ENCODE measurements at places on chromosomes 7 and 10.

DNA sequence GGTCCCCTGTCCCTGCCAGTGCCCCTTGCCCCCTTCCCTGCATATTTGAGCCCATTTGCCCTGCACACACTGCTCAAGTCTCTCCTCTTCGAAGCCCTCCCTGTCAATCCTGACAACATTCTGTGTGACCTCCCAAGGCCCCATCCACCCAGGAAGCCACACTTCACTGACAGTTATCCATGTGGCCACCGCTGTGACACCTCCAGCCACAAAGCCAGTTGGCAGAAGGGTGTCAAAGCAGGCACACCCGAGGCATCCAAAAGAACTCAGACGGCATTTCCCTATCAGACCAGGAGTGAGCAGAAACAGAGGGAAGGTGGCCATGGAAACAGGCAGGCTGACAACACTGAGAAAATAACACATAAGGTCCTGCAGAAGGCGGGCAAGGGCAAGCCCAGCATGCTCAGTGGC is 4.6 kb downstream of the POLM start:
- DNase-seq = no peak

- no peak for DNase-seq
Measured at GRCh38 chr10:76115131-76115470, 683.7 kb downstream of the LRMDA start.

DNA sequence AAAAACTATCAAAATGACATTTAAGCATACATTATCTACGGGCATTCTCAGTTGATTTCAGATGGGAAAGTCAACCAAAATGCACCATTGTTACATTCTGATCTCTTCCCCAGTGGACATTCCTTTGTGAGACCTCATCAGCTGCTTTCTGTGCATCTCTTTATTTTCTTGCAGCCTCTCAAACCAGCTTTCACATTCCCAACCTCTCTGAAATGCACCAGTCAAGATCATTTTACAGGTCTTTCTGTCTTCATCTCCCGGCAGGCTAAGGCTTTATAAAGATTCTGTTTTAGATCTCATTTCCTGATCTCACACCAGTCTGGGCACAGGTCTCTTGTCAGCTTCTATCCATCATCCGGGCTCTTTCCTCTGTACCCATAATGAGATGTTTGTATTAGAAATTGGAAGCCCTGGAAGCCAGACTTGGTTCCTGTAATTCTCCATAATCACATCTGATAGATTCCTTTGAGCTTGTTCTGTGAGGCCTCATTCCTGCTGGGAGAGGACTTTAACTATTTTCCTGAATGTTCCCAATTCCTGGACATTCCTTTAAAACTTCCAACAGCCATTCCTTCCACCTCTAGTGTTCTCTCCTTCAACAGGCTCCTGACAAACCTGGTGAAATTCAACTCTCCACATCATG is 44.3 kb upstream of the ARL4A start:
- DNase-seq = no peak

DNA sequence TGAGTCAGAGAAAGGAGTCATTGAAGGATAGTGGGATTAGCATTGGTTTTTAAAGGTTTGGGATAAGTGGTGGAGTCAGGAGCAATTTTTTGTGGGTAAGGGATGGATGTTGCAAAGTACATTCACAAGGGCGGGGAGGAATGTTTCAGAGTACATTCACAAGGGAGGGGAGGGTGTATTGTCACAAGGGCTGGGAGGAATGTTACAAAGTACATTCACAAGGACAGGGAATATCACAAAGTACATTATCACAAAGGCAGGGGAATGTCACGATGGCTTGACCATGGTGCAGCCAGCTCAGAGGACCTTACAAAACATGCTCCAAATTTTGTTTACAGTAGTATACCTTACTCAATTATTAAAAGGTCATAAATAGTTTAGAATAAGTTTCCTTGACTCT is 30.3 kb downstream of the C1GALT1 start:
- DNase-seq = no peak

DNA sequence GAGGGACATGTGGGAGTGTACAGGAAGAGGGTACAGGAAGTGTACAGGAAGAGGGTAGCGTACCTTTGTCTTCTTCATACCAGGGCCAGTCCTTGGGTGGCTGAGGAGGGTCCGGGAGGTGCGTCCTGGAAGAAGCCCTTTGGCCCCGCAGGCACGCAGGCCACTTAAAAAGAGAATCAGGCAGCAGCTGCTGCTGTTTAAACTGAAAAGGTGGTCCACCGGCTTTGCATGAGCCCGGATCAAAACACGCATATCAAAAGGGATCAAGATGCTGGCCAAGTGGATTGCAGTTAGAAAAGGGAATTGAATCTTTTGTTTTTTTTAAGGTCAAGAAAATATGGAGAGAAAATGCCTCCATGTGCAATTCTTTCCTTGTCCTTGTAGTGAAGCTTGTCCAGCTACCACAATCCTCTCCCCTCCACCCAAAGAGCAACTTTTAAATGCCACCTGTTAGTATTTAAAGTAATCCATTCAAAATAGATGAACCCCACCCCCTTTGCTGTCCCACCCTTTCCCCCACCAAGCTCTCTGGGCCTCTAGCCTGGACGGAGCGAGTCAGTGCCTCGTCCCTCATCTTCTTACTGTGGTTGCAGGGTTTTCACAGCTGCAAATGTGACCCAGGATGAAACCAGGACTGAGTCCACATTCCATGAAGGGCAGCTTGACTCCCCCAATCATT is 142.8 kb downstream of the GLCCI1 start:
- no peak for DNase-seq

- DNase-seq = no peak
Measured at GRCh38 chr10:12594448-12594944, 245.1 kb downstream of the CAMK1D start.

- no peak for DNase-seq
Measured at GRCh38 chr7:35576031-35576573, 118.8 kb downstream of the HERPUD2 start.

- DNase-seq = no peak
Measured at GRCh38 chr7:151013356-151013732, 10.9 kb downstream of the ATG9B start.

- DNase-seq = no peak
Measured at GRCh38 chr7:36860681-36861080, 136.4 kb upstream of the AOAH start.

DNA sequence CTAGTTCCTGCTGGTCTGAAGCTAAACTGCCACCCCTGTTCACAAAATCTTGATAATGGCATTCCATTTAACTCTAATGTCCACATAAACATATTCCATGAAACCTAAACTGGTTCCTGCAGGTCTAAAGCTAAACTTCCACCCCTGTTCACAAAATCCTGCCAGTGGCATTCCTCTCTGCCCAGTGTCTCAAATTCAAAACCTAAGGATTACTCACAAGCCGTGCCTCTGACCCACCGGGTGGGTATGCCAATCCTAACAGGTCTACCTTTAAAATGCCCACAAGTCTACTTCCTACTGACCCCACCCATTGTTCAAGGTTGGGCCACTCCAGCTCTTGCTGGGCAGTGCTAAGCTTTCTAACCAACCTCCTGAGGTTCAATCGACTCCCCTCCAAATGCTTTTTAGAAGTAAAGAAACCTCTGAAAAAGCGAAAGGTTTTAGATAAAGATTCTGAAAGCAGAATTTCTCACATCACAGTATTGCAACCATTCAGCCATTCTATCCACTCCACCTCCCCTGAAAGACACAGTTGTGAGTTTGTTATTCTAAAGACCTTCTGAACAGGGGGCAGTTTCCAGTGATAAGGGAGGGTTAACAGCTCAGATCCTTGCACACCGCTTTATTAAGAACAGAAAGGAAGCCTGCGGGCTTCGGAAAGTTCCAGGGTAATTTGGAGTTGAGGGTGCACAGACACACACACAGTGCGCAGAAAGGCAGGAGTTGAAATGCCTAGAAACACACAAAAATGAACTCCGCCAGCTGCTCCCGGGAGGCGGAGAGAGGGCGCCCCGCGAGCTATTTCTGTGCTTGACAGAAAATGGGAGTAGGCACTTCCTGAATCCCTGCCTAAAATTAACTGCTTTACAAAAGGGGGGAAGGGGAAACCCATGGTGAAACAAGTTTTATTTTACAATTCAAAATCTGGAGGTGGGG is 87.7 kb downstream of the TNS3 start:
- no peak for DNase-seq

- no peak for DNase-seq
Measured at GRCh38 chr10:130181858-130182257, 45.7 kb downstream of the GLRX3 start.

GRCh38 chr7:98618786-98619185 is 1.7 kb downstream of the NPTX2 start:
- DNase-seq = no peak

GRCh38 chr10:28946479-28946878 is 269.2 kb downstream of the BAMBI start:
- no peak for DNase-seq

GRCh38 chr10:103111031-103111917 is 81.8 kb downstream of the NT5C2 start:
- DNase-seq = peak; percentile 43

GRCh38 chr10:111856631-111857030 is 326.9 kb downstream of the GPAM start:
- peak; percentile 19 for DNase-seq

DNA sequence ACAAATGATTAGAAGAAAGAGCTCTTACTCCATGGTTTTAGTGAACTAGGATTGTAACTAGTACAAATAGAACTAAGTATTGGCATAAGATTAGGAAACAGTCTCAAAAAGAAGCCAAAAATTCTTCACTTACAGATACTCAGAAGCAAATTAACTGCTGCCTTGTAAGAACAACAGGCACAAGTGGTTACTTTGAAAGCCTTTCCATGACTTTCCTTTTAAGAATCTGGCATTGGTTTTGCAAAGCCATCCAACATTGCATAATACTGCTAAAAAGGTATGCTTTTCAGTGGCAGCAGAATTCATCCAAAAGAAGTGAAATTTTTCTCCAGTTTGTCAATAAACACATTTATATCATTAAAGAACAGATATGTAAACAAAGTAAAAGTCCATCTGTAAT is 126.8 kb upstream of the ODAD2 start:
- no peak for DNase-seq

DNA sequence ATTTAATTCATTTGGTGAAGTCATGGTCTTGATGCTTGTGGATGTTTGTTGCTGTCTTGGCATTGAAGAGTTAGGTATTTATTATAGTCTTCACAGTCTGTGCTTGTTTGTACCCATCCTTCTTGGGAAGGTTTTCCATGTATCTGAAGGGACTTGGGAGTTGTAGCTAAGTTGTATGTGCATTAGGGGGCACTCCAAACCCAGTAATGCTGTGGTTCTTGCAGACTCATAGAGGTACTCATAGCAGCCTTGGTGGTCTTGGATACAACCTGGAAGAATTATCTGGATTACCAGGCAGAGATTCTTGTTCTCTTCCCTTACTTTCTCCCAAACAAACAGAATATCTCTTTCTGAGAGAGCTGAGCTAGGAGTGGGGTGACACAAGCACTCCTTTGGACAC is 93.2 kb downstream of the ADCYAP1R1 start:
- DNase-seq = no peak

DNA sequence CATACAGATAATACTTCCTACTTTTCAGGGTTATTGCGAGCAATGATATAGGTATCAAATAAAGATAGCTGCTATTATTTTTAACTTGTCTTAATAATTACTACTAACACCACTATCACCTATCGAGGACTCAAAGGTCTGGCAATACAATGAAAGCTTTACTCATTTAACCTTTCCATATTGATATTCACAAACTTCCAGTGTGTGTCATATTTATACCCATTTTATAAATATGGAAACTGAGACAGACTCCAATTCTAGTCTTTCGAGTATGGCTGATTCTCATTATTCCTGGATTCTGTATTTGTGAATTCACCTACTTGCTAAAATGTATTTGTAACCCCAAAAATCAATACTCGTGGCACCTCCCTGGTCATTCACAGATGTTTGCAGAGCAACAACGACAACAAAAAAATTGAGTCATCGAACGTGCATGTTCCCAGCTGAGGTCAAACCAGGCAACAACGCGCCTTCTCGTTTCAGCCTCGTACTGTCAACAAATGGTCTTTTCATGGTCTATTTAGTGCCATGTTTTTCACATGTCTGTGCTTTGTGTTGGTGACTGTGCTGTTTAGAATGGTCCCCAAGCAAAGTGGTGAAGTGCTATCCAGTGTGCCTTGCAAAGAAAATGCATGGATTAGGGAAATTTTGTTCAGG is 51.7 kb downstream of the SMURF1 start:
- DNase-seq = no peak

DNA sequence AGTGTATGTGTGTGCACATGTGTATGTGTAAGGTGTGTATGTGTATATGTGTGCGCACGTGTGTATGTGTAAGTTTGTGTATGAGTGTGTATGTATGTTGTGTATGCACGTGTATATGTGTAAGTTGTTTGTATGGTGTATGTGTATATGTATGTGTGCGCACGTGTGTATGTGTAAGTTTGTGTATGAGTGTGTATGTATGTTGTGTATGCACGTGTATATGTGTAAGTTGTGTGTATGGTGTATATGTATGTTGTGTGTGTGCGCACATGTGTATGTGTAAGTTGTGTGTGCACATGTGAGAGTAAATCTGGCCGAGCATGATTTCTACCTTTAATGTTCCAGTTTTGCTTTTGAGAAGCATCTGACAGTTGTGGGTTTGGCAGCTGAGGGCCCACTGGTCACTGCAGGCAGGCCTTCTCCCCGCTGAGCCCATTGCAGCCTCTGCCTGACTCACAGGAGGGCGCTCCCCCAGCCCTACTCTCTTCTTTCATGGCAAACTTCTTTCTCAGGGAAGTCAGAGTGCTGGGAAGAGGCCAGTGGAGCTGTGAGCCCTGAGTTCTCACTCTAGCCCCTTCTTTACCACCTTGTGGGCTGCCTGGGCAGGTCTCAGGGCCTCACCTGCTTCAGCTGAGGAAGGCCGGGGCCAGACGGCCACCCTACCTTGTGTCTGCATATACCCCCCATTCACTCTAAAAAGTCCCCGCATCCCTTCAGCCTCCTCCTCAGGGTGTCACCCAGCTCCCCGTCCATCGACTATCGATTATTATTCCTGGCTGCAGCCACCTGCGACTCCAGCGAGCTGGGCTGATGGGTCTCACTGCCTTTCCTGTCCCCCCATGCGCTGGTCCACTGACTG is 11.2 kb downstream of the WDR86 start:
- no peak for DNase-seq

DNA sequence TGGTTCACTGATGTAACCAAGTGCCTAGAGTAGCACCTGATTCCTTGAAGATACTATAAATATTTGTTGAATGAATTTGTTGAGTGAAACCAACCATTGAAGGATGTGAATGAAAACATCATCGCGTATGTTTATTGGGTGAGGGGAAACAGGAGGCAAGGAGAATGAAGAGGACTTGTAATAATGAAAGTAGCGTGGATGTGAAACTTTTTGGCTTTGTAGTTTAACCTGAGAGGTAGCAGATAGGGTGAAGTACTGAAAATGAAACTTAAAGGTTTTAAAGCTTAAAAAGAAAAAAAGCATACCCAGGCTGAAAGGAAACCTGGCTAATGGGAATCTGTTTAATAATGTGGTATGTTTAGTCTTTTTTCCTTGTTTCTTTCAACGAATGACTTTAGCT is 5.2 kb downstream of the CCNY start:
- no peak for DNase-seq

- no peak for DNase-seq
Measured at GRCh38 chr10:14812271-14812670, 25.6 kb downstream of the CDNF start.

DNA sequence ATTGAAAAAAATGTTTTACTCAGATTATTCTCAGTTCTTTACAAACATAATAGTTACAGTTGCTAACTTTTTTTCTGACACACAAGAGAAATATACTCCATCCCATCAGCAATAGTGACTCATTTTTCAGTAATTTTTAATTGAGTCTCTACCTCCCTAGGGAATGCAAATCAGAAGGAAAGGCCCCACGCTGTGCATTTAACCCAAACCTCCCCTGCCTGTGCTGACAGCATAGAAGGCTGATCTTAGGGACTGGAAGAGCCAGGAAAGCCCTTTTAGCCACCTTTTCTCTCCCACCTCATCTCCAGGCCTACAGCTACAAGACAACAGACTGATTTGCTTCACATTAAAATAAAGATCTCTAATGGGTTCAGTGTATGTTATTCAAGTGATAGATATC is 24.7 kb upstream of the PIK3CG start:
- no peak for DNase-seq

All from HEK293T (cell line).